Retina (tissue), 1 donor: ENCODE measurements at places on chromosomes 4 and X.

DNA sequence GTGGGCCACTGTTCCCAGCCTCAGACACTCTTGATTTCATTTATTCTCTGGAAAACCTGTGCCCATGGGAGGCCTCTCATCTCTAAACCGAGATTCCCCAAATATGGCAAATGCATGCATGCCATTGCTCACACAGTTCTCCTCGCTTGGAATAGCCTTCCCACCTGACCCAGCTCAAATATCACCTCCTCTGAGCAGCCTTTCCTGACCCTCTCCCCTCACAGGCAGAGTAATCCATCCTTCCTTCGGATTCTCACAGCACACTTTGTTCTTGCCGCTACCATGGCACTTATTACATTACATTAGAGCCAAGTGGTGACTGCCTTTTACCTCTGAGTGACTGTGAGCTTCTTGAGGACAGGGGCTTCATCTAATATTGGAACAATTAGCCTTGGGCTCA, 209.5 kb downstream of the HS6ST2 start:
- DNase-seq: no peak

- no peak for DNase-seq
Observed at GRCh38 chr4:88333741-88334405, 44.8 kb upstream of the HERC6 start.

DNA sequence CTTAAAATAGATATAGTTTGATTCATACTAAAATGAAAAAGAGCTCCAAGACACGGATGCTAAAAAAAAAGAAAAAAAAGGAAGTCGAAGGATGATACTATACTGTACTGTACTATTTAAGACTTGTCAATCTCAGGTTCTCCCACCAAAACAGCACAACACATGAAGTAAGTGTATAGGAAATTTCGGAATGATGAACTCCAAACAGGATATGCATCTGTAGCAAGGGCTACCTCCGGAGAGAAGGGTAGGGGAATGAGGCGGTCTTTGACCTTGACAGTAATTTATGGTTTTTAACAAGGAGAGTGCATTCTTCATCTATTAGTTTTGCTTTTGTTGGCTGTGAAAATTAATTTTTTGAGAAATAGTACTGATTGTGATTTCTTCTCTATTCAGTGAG, 541 bp upstream of the FIP1L1 start:
- no peak for DNase-seq

GRCh38 chr4:19940861-19941260, 310.8 kb upstream of the SLIT2 start:
- no peak for DNase-seq

DNA sequence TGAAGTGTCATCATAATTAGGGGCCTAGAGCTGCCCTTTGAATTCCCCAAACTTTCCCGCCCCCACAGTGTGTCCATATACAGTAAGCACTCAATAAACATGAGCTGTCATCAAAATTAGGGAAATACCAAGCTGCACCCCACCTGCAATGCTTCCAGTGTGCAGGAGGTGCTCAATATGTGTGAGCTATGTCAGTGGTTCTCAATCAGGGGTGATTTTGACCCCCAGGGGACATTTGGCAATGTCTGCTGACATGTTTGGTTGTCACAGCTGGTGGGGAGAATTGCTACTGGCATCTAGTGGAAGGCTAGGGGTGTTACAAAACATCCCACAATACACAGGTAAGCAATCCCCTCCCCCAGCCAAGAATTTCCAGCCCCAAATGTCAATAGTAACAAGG, 748 bp downstream of the CFP start:
- no peak for DNase-seq
